Skin of body (tissue), 3 donors: ENCODE measurements at places on chromosomes 6 and 20. TPM values are rescaled to one million over a fixed set of nuclear protein-coding genes. Genes with fewer than 3 reads are reported as not detected.
A peak's percentile ranks its signal among the peaks of the same experiment; 100 is the strongest.

- DNase-seq: no peak
Measured at GRCh38 chr6:145801021-145801420, 13.6 kb downstream of the FBXO30 start.

- DNase-seq: no peak
Measured at GRCh38 chr6:28239636-28240035, 12.4 kb downstream of the ZKSCAN4 start.

DNA sequence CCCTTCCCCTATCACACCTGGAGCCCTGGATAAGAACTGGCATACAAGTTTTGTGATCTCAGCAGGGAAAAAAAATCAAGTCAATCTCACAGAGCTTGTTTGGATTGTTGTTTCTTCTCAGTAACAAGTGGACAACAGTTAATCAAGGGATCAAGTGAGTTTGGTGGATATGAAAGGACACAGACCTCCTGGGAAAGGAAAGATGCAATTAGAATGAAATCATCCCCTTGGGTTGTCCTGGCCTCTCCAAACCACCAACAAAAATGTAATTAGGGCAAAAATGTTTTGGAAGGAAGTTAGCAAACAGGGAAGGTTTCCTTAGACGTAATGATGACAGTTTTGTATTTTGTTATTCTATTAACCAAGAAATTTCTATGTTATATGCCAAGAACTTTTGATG, 99.1 kb upstream of the PRDM1 start:
- DNase-seq: no peak

DNA sequence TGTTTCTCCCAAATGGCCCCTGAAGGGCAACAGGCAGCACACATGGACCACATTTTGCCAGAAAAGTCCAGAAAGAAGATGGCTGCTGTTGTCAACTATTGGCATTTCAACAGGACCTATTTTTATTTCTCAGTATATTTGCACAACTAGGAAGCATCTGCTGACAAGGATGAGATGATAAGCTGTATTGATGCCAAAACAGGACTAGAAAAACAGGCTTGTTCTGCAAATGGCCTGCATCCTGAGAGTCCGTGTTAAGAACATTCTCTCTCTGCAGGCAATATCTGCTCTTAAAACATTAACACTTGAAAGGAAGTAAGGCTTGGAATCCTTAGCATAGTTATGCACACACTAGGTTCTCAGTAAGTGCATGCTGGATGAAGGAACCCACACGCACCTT, 283.7 kb downstream of the ESR1 start:
- DNase-seq: peak; percentile 12

- DNase-seq: no peak
Measured at GRCh38 chr20:4714818-4715217, 6.9 kb upstream of the PRND start.

GRCh38 chr6:107511511-107511993, 21.6 kb downstream of the SOBP start:
- DNase-seq: peak; percentile 25

- DNase-seq: no peak
Measured at GRCh38 chr6:36358226-36358915, 21.7 kb upstream of the BNIP5 start.

- DNase-seq: peak; percentile 7
Measured at GRCh38 chr6:34284563-34285447, 36.0 kb upstream of the SMIM29 start.

EIF2S2 gene
- total RNA-seq: 37.8 TPM

TSPYL4 gene
- total RNA-seq: 12.2 TPM

PNLDC1 gene
- 0.30 TPM for total RNA-seq
